ENCODE measurements at places on chromosomes 7 and 10.

DNA sequence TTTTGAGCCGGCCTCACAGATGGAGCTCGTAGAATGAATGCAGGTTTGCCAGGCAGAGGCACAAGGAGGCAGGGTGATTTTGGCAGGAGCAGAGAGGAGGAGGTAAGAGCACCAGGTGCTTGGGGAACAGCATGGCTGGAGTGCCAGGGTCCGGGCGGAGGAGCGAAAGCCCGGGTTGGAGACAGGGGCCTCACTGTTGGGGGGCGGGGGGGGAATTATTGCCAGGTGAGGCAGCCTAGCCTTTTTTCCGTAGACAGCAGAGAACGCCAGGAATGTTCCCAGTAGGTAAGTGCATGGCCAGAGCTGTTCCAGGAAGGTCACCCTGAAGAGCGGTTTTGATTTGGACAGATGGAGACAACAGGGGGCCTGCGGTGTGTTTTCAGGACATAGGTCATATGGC is 9.5 kb downstream of the SRRM3 start:
- DNase-seq, result no peak

GRCh38 chr10:30786131-30786530 is 156.6 kb upstream of the LYZL2 start:
- no peak for DNase-seq

DNA sequence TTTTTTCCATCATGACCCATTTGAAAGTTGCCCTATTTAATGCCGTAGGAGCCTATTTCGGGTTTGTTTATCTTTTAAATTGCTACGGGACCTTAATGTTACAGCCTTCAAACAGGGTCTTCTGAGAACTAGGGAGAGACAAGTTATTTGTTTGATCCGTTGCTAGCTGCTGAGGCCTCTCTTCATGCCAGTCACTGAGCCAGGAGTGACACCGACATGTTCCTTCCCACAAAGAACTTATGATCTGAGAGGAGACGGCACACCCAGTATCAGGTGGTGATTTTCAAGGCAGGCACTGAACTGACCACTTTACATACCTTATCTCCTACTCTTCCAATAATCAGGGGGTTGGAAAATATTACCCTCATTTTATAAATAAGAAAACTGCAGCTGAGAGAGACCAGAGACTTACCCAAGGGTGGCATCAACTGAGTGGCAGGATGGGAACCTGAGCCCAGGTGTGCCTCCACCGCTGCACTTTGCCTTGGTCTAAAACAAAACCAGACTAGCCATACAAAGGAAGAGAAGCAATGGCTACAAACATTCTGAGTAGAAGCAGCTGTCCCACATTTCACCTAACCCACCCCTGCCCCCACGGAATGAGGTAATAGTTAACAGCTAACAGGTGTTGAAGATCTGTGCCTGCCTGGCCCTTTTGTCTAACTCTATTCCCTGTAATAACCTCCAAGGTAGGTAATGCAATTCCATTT is 40.5 kb downstream of the PPP1R3C start:
- DNase-seq, result no peak

GRCh38 chr10:101060036-101060950 is 1.5 kb upstream of the KAZALD1 start:
- peak; percentile 89 for DNase-seq

GRCh38 chr10:84783386-84783785 is 455.0 kb downstream of the CCSER2 start:
- DNase-seq, result no peak

DNA sequence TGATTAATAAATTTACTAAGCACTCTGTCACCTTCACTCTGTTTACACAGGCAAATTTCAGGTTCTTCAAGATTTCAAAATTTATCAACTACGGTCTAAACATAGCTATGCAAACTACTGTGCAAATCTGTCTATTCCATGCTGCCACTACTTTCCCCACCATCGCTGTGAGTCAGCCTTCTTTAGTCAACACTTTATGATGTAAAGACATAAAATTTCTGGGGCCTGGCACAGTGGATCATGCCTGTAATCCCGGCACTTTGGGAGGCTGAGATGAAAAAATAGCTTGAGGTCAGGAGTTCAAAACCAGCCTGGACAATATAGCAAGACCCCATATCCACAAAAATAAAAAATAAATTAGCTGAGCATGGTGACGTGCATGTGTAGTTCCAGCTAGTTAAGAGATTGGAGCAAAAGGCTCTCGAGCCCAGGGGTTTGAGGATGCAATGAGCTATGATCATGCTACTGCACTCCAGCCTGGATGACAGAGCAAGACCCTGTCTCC is 42.6 kb downstream of the CNOT4 start:
- no peak for DNase-seq

- no peak for DNase-seq
Observed at GRCh38 chr7:27179030-27179429, 4.9 kb upstream of the HOXA10 start.

GRCh38 chr10:14656052-14656730 is 118.5 kb downstream of the FAM107B start:
- no peak for DNase-seq

DNA sequence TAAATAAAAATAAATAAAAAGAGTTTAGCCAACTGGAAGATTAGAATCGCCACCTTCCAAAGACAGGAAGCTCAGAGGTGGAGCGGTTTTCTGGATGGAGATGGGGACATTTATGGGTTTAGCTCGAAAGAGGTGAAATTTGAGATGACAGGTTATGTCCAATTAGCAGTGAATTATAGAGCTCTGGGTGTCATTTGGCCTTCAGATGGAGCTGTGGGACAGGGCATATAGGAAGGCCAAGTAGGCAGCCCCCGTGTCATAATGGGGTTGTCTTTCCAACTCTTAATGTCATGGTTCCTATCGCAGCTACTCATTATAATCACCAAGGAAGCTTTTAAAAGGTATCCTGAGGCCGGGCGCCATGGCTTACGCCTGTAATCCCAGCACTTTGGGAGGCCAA is 21.0 kb upstream of the EEPD1 start:
- no peak for DNase-seq

DNA sequence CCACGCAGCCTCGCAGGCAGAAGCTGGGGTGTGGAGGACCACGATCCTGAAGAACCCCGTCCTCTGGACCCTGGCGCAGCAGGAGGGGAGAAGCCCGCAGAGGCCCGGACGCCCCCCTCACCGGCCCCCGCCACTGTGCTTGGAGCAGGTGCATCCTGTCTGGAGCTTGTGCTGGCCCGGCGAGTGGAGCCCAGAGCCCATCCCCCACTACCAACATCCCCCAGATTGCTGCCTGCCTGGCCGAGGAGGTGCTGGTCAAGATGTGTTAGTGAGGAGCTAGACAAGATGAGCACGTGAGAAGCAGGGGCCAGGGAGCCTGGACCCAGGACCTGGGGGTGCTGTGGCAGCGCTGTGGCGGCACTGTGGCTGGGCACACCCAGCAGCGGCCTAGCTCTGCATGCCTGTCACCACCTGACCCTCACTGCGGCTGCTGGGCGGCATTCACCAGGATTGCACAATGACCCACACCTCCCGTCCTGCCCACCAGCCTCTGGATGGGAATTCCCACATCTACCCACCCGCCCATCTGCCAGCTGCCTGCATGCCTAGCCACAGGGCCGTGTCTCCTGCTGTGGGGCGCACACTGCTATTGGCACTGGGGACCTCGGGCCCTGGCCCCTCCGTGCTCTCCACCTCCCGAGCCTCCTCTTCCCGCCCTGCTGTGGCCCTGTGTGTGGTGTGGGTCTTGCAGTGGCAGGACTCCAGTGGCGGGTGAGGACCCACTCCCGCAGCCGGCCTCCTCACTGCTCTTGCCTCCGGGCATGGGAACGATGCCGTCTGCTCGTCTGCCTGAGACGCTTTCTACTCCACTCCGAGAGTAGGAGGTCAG is 11.8 kb downstream of the GPR146 start:
- no peak for DNase-seq

DNA sequence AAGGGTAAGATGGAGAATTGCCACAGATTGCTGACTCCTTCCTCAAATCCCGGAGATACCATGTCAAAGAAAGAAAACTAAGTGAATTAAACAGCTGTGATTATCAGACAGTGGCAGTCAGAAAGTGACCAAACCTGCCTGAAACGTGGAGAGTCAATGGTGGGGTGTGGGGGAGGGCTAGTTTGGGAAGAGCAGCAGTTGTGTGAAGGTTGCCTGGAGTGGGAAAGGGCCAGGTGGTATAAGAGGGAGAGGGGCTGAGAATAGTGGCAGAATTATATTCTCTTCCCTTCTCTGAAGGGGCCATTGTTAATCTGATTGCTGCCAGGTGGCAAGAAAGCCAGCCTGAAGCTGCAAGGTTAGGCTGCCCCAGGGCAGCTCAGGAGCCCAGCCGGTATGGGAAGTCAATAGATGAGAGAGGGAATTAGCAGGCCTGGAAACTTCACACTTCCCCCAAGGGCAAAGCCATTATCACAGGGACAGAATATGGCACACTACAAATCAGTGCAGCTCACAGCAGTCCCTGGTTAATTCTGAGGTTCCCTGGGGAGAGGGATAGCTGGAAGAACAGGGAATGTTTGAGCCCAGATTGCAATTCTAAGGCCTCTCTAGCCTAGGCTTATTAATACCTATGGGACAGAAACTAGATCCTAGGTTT is 83.9 kb upstream of the ITGB1 start:
- no peak for DNase-seq

DNA sequence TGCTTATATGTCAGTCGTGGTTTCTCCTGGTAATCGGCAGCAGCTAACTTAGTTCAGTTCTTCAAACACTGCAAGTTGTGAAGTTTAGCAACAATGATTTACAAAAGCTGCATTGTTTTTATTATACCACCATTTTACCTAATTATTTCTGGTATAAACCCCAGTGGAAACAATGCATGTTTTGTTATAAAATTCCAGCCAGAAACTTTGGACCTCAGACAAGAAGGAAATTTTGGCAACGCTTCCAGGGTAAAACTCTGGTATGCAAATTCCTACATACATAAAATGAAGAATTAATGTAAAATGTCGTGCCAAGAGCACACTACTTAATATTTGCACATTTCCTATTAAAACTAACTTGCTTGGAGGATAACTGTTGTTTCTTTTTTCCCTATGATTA is 277.4 kb upstream of the LYZL1 start:
- no peak for DNase-seq

DNA sequence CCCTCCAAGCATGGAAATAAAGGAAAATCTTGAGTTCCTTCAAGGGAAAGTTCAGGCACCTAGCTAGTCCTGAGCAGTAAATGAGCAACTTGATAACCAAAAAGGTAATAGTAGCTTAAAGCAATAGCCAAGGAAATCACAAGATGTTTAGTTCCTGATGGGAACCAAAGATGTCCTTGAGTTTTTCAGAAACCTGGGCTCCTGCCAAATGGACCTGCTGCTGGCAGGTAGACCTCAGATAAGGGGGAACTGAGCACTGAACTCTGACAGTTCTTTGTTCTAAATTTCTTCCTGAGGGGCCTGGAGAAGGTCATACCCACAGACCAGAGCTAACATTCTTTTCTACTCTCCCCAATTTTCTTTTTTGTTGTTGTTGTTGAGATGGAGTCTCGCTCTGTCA is 48.5 kb downstream of the TMEM130 start:
- no peak for DNase-seq

- no peak for DNase-seq
Observed at GRCh38 chr7:36082216-36082615, 70.8 kb upstream of the EEPD1 start.

- DNase-seq, result no peak
Observed at GRCh38 chr10:119443441-119443840, 99.1 kb downstream of the RGS10 start.

GRCh38 chr10:69459101-69459790 is 8.0 kb downstream of the TSPAN15 start:
- DNase-seq, result no peak

- no peak for DNase-seq
Observed at GRCh38 chr7:74178632-74179031, 4.5 kb downstream of the EIF4H start.

DNA sequence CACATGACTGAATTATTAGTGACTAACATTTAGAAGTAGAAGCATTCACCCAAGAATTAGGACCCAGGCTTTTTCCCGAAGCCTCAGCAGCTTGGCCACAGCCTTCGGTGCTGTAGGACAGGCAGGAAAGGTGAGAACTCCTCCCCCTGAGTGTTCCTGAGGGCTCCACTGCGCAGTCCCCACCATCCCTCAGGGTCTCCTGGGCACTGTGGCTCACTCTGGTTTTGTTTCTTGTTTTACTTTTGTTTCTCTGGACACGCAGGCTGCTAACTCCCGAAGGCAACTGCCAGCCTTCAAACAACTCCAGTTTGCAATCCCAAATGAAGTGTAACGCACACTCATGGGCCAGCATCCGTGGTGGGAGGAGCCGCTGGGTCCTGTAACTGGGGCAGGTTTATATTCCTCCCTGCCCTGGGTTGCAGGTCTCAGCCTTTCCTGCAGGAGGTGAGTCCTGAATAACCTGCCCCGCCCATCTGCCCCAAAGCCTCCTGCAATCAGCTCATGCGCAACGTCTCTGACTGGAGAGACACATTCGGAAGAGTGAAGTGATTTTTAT is 492.9 kb downstream of the PTPRN2 start:
- no peak for DNase-seq

- no peak for DNase-seq
Observed at GRCh38 chr7:118312966-118313365, 88.5 kb downstream of the ANKRD7 start.

- no peak for DNase-seq
Observed at GRCh38 chr7:16202303-16202702, 219.0 kb downstream of the CRPPA start.

- no peak for DNase-seq
Observed at GRCh38 chr10:8975535-8975934, 921.0 kb downstream of the GATA3 start.

- DNase-seq, result no peak
Observed at GRCh38 chr10:51915031-51915542, 215.7 kb upstream of the CSTF2T start.

GRCh38 chr7:149070372-149071125 is 20.0 kb downstream of the ZNF786 start:
- no peak for DNase-seq

DNA sequence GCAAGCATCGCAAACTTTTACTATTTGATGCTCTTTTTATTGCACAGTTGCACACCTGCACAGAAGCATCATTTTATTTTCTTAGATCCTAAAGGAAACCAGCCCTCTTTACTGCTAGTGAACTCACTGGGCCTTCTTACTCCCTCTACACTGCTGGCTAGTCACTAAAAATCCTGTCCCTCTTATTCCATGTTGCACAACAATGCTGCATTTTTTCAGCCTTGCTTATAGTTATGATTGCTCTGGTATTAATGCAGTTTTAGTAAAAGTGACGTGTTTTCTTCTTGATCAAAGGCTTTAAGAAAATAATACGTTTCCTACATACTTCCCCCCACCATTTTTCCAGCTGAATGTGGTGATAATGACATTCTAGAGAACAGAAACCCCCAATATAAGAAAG is 132.9 kb upstream of the FAM3C start:
- DNase-seq, result no peak

- no peak for DNase-seq
Observed at GRCh38 chr10:58081353-58081752, 186.3 kb downstream of the IPMK start.

GRCh38 chr10:70974351-70974901 is 86.1 kb upstream of the PCBD1 start:
- no peak for DNase-seq

DNA sequence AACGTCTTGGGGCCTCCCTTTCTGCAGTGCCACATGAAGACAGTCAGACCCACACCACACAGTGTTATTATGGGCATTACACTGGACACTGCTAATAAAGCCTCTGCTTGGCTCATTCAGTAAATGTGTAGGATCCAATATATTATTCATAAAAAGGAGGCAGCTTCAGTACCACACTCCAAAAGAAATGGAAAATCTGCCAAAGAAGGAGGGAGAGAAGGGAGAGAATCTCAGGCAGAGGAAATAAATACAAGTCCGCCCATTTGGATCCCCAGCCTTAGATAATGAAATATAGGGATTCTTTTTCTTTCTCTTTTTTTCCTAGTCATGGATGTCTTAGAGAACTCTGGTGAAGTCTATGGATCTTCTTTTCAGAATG is 162.2 kb downstream of the ELMO1 start:
- no peak for DNase-seq

- no peak for DNase-seq
Observed at GRCh38 chr7:43905956-43906330, 453 bp downstream of the URGCP start.

Measured in stimulated activated CD8-positive, alpha-beta memory T cell treated with anti-CD3 and anti-CD28 coated beads, Interleukin-7, amount 100 ng/mL, for 24 hours (primary cell).